Stimulated activated CD4-positive, alpha-beta T cell treated with anti-CD3 and anti-CD28 coated beads, Interleukin-1b, Interleukin-23, amount 100 ng/mL, for 24 hours (primary cell): ENCODE measurements at places on chromosomes 7 and 10.

DNA sequence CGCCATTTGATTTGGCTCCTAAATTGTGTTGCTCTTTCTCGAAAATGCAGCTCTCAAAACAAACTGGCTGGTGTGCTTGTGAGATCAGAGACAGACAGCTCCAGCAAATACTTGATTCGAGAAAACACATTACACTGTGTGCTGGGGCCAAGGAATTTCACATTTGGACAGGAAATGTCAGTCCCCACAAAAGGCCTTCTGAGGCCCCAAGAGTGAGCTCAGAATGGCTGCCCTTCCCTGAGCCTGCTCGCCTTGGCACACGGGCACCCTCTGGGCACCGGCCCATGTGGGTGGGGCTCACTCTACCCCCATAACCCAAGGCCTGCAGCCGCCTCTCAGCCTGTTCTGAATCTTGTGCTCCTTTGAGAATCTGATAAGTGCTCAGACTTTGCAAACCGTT lies 13.9 kb upstream of the HSPA12A start:
- DNase-seq: no peak

DNA sequence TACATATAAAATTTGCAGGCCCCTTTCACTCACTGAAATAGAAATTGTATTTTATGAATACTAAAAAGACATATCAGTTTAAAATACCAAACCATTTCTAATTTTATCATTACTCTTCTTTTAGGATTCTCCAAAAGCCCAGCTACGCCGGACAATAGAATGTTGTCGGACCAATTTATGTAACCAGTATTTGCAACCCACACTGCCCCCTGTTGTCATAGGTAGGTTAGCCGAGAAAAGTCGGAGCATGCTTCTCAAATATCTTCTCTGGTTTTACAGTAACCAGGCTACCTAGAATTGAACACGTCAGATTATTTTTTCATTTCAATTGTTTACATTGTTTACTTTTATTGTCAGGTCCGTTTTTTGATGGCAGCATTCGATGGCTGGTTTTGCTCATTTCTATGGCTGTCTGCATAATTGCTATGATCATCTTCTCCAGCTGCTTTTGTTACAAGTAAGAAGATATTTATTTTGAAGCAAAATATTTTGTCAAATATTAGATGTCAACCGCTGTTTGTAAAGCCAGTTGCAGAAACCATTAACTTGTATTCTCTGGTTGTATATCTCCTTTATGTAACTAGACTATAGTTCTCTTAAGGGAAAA lies 57.6 kb downstream of the MMRN2 start:
- no peak for DNase-seq

DNA sequence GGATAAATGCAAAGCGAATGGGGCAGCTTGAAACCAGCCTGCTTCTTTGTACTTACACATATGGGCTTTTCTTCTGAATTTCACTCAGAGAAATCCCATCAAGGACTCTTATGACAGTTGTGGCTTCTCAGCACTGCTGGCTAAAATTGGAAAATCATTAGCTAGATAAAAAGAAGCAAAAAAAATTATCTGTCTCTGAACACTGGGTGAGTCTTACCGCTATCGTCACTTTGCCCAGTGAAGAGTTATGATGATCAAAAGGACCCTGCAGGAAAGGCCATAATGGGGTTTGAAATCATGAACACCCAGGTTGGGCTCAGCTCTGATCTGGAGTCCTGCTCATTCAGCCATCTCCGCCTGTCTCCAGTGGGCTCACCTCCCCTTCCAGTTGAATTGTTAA lies 34.3 kb downstream of the AOAH start:
- no peak for DNase-seq

DNA sequence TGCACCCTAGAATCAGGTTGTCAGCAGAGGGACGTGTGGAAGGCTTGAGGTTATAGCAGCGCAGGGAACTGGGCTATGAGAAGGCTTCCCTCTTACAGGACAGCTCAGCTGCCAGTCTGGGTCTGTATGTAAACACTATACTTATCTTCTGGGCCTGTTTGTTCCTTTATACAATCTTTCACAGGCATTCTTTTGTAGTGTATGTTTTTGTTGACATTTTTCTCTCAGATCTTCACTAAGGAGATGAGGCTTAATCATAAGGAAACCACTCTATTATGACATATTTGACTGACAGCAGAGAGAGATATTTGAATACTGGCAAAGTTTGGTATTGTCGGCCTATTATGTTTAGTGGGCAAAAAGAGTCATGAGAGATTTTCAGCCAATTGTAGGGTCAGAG lies 929 bp downstream of the GBF1 start:
- DNase-seq: no peak

DNA sequence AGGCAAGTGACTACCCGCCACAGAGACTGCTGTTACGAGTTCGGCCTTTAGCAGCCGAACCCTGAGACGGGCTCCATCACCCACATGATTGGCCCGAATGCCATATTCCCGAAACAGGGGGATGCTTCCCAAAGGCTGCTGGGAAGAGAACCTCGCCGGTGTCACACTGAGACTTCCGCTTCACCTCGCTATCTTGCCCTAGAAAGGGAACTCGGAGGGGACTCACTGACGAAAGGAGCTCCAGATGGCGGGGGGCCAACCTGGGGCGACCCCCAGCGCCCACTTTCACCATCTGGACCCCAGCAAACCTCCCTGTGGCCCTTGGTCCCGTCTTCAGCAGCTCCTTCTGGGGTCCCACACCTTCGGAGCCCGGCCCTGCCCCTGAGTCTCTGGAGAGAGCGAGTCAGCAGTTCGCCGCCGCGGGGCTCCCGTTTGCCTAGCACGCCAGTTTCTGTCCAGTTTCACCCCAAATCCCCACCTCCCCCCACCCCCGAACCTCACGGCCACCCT lies 529 bp downstream of the HPS1 start:
- DNase-seq: no peak

- no peak for DNase-seq
Observed at GRCh38 chr10:68132391-68132790, 23.1 kb downstream of the MYPN start.

- no peak for DNase-seq
Observed at GRCh38 chr7:137305901-137306621, 37.5 kb downstream of the PTN start.

DNA sequence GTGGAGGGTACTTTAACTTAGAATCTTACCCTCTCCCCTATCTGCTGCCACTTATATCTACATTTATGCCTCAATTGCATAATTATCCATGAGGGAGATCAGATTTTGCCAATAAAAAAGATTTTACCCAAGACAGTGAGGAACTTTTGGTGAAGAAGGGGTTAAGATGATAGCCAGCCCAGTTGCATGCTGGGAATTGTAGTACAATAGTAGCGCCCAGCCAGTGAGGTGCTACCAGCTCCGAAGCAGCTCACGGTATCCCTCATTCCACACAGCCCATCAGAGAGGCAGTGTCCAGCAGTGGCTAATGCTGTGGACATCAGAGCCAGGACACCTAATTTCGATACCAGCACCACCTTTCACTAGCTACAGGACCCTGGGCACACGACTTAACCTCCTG lies 5.9 kb upstream of the LGI1 start:
- no peak for DNase-seq

DNA sequence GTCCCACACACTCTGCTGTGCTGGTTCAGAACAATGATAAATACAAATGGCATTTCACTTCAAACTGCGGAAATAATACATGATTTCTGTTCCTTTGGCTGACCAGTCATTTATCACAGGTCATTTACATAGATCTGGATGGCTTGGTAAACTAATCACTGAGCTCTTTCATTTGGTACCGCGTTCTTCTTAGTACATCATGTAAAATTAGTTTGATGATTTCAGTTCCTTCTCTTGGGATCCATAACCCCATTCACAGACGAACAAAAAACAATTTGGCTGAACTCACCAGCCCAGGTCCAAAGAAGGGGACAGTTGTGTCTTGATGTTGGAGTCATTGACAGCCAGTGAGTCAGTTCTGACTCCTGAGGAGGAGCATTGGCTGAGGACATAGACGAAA lies 689.8 kb downstream of the INHBA start:
- no peak for DNase-seq

GRCh38 chr7:132084776-132085388 lies 491.4 kb downstream of the PLXNA4 start:
- DNase-seq: no peak

DNA sequence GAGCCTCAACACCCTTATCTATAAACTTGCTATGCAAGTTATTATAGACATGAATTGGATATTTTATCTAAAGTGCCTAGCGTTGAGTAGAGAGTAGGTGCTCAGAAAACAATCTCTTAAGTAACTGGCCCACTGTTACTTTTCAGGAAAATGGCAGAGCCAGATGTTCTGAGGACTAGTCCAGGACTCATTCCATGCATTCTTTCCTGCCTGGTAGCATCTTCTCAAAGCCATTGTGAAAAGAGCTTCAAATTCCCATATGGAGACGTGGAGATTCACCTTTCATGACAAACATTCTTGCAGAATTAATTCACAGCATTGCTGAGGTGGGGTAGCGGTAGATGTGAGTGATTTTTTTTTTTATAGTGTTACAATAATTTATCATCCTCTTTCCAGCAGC lies 35.9 kb upstream of the ITPRID1 start:
- DNase-seq: no peak

DNA sequence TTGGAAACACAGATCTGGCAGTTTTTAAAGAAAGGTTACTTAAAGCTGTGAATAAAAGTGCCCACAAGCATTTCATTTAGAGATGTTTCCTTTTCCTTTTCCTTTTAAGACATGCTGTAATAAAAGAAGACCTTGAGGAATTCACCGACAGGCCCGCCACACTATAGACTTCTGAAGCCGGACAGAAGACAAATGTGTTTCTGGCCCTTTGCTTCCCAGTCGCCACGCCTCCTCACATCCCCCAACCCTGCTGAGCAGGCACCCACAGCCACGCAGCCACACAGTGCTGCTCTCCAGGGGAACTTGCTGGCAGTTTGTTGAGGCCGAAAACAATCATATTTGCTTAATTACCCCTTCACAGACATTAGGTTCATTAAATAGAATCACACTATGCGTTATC lies 83.4 kb downstream of the SLC25A13 start:
- no peak for DNase-seq

DNA sequence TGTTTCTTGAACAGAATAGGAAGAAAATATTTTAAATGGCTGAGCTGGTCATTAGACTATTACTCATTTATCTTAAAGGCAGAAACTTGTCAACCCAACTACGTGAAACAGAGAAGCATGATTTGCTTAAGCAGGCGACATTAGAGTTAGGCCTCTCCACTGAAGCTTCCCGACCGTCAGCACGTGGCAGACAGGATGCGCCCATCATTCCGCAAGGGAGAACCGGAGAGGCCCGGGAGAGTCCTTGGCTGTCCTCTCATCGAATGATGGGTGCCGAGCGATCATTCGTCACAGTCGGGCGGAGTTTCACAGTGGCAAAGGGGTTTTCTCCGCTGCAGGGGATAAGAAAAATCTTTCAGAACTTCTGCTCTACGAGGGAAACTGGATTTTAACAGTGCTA lies 11.8 kb downstream of the BRI3 start:
- no peak for DNase-seq

GRCh38 chr7:76292213-76292573 lies 10.3 kb upstream of the HSPB1 start:
- no peak for DNase-seq

GRCh38 chr10:24556750-24557742 lies 166.6 kb downstream of the ARHGAP21 start:
- DNase-seq: no peak
